Muscle of back (tissue), 13 donors: ENCODE measurements at places on chromosomes 6 and 20.

DNA sequence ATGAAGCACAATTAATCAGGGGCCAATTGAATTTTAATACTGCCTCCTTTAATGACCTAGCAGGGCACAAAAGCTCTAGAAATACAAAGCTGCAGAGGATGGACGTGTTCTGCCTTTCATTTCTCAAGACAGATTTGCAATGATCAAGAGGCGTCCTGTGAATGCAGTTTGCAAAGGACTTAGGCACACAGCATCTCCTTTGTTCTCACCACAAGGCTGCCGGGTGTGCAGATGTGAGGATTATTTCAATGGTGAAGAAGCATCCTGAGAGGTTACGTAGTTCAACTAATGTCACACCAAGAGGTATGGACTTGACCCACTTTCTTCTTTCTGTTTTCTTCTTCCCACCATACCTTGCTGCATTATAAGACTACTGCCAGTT lies 42.9 kb upstream of the SPTLC3 start:
- no peak for DNase-seq

GRCh38 chr20:39574061-39574460 lies 611.9 kb downstream of the DHX35 start:
- DNase-seq, result peak; percentile 22

DNA sequence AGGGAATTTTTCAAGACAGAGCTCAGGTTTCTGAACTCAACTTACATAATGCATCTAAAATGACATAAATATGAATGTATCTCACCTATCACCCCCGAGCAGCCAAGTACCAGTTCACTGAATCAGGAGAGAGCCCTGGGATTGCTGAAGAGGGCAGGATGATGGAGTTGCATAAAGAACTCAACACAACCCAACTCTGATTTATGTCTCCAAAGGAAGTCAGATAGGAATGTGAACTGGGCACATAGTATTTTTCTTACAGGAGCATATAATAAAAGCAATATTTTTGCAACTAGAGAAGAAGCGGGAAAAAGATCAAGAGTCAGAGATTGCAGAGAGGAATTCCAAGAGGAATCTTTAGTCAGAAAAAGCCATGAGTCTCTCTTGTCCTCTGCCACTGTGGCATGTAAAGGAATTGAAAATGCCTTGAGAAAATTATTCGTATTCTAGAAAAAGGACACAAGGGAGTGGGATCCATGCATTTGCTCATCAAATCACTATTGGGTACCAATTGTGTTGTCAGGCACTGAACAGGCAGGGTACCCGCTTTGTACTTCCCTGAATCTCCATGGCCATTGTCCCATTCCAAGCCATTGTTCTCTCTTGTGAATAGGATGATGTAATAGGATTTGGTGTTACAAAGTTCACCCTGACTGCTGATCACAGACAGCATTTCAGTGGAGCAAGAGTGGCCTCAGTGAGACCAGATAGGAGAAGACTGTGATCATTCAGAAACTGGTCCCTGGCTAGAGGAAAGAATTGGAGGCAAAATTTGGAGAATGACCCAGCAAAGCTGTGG lies 16.3 kb downstream of the RIN2 start:
- DNase-seq, result no peak

- no peak for DNase-seq
These were observed 8.8 kb downstream of the SYNJ2 start for GRCh38 chr6:157990321-157991066.

DNA sequence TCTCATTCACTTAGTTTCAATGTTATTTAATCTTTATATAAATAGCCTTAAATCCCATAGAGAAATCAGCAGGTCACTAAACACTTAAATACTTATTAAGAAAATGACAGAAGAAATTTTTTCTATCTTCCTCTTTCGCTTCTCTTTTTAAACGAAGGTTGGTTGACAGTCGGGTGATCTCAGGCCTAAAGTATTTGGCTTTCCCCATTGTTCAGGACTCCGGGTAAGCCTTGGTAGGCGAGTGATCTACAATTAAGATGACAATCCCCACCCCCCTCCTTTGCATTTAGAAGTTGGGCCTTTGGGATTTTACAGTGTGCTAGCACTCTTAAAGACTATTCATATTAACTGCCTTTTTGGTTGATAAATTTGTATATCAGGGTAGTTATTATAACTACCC lies 19.7 kb upstream of the UTRN start:
- peak; percentile 69 for DNase-seq

DNA sequence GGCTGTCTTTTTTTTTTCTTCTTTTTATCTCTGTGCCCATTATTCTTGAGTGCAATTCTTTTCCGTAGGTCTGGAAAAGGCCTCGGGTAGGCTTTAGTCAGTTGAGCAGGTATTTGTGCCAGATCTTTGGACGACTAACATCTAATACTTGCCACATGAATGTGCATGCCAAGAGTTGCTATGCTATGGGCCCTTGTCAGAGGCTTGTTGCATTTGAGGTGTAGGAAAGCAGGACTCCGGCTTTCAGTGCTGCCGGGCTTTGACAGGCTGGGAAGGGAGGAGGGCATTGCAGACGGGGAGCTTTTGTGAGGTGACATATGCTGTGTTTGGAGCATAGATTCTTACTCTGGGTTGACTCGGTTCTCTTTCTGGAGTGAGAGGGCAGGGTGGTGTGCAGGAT lies 10.2 kb downstream of the LRRC1 start:
- DNase-seq, result no peak

DNA sequence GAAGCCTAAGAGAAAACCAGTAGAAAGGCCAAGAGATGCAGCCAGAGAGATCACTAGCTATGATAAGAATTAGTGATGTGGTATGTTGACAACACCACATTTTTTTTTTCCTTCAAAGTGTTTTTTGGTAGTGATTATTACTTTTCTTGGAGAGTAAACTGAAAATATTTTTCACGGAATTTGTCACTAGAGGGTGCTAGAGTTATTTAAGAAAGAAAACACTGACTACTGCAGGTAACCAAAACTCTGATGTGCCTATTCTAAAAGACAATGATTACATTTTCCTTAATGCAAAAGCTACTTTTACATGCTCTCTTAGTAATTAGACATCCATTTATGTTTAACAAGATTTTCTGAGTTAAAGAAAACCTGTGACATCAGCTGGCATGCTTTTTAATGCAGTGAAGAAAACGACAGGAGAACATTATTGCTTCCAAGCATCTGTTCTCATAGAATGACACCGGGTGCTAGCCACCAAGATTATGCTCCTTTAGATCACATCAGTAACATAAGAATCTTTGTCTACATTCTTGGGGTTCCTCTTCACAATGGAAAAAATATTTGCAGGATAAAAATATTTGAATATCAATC lies 28.8 kb downstream of the RWDD2A start:
- DNase-seq, result peak; percentile 34

DNA sequence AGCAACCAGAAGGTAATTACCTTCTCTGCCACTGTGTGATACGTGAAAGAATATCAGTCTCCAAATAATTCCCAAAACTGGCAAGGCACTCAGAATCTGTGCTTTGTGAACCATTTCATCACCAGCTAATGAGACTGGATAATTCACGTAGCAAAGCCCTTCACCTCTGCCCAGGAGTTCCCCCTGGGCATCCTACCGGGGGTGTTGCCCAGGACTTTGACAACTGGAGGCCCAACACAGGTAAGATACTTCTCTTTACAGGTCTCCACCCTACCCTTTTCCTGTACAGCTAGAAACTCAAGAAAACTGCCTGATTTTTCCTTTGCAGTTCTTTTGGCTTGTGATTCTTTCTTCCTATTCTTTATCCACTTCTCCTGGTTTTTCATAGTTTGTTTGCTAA lies 2.7 kb upstream of the CD24 start:
- DNase-seq, result no peak

DNA sequence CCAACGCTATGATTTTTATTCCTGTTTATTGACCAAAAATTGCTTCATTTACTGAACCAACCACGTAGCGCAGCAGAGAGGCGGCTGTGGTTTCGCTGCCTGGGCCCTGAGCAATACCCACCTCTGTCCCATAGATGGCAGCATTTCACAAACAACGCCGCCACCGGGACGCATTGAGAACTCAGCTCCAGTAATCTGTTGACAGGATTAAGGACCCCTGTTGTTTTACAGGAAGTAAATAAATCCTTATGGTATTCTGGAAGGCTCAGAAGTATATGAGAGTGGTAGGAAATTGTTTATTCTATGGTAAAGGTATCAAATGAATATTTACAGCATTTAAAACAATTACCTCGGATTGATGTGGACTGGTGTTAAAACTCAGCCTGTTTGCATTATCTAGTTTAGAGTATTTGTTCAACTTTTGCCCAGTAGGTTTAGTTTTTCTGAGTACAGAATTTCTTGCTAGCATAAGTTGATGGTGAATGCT lies 547.9 kb upstream of the SLC35B3 start:
- DNase-seq, result peak; percentile 82

- DNase-seq, result no peak
These were observed 90.1 kb downstream of the HIVEP2 start for GRCh38 chr6:142854589-142855488.

DNA sequence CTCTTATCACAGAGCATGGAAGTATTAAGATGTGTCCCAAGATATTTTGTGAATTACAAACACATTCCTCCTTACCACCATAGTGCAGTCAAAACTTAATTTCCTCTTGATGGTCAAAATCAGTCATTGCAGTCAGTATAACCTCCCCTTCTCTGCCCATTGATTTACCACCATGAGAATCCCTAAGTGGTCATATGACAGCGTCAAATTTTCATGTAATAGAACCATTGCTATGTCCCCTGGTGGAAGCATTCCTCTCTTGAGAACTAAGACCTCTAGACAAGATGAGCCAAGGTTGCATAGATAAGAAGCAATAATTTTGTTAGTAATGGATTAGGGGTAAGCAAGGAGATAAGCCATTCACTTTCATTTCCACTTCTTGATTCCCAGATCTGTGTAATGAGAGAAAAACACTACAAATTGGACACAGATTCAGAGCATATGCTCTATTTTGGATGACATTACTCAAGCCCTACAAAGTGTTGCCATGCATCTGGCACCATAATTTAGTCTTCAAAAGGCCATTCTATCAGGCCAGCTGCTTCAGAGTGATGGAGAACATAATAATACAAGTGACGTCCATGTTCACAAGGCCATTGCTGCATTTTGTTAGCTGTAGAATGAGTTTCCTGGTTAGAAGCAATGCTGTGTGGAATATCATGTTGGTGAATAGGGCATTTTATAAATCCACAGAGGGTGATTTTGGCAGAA lies 49.6 kb upstream of the PDE7B start:
- no peak for DNase-seq

- no peak for DNase-seq
These were observed 296.9 kb downstream of the HIVEP2 start for GRCh38 chr6:142648036-142648451.

DNA sequence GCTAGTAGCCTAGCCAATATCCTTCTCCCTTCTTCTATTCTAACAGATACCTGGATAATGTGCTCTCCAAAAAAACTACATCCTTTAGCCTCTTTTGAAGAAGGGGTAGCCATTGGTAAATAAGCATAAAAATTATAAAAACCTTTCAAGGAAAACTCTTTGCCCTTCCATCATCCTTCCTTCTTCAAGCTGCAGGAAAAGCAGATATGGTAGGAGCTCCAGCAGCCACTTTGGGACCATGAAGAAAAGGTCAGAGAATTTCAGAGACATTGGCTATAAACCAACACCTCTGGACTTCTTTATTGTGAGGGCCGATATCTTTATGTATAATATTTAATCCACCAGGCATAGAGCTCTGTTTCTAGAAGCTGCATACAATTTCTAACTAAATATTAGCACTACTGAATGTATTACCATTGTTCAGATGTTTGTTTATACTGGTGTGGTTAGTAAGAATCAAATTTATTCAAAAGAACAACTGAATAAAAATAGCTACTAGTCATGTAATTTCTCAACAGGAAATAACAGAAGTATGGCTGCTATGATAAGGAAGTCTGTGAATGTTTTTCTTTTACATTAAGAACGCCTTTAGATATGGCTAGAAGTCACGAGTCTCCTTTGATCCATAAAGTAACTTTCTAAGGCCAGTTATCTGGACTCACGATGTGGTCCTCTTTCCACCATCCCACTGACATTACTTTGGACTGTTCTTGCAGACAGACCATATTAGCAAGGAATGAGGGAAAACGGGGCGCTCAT lies 32.2 kb downstream of the MYLK4 start:
- DNase-seq, result no peak
